ENCODE measurements at places on chromosomes 1 and 21.

- DNase-seq: no peak
These were observed 61.0 kb downstream of the TOR3A start for GRCh38 chr1:179142889-179143299.

GRCh38 chr1:207649865-207650580, 5.1 kb downstream of the CR1L start:
- no peak for DNase-seq

DNA sequence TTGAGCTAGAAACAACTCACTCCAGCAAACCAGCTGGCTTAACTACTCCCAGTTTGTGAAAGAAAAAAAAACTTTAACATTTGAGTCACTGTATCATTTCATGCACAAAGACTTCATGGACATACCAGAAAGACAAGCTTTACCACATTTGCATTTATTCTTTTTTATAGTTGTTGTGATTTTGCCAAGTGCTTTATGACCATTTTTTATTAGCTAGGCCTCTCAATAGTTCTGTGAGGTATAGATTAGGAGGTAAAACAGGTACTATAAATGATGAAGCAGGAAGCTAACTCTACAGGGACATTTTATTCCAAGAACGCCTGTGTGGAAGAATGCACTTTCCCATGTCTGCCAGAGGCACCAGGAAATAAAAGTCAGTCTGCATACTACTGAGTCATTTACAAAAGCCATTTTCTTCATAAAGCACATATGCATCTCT, 8.2 kb upstream of the DENND1B start:
- DNase-seq: no peak

GRCh38 chr1:243572940-243573339, 277.1 kb downstream of the AKT3 start:
- DNase-seq: no peak

- no peak for DNase-seq
These were observed 844.1 kb downstream of the LTN1 start for GRCh38 chr21:28148400-28149064.

DNA sequence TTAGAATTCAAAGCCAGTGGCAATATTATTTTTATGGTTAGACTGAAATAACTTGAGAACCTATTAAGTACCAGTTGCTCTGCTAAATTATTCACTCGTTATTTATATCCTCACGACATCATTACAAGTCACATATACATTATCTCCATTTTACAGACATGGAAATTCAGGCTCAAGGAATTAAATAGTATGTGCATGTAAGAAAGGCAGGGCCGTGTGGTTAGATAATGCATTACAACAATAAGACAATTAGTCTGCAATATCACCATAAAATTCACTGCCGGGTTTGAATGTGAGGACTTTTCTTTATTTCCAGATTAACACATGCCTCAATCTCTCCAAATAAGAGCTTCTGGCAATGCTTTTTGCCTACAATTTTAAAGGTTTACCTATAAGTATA, 523.4 kb downstream of the PTBP2 start:
- DNase-seq: no peak

- DNase-seq: no peak
These were observed 23.8 kb upstream of the LDLRAP1 start for GRCh38 chr1:25519624-25520023.

DNA sequence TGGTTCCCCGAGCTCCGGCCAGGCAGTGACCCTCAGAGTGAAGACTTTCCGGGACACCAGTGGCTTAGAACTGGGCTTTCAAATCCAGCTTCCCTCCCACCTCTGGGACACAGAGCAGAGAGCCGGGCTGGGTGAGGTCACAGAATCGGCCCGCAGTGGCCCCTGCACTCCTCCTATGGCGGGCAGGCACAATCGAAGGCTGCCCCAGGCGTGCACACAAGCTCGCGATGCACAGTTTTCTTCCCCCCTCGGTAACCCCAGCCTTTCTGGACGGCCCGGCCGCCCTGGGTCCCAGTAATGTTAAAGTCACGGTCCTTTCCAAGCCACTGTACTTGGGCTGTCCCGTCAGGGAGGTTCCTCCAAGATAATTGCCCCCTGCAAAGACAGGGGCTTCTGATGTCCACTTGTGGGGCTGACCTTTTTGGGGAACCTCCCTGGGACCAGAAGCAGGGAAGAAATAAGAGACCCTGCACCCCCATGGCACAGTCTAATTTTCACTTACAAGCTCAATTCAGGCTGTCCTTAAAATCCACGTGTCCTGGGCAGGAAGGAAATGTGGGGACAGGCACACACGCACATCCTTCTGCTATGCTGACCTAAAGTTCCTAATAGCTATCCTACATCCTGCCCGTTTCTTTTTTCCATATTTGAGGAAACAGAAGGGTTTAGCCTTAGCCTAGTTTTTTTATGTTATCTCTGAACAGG, 13.7 kb downstream of the TFF3 start:
- no peak for DNase-seq

DNA sequence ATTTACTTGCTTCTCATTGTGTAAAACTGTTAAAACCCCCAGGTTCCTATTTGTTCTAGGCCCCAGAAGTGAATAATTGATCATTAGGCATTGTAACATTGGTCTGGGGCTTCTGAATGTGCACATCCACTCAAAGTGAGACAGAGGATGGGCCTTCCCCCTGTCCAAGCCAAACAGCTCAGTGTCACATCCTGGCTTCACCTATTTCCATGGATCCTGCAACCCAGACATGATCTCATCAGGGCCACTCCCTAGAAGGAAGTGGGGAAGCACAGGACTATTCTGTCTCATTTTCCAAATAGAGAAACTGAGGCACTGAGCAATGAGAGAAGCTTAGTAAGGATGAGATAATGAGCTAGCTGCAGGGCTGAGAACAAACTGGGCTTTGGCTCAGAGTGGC, 47.4 kb upstream of the TSPAN2 start:
- no peak for DNase-seq

GRCh38 chr1:210440081-210440480, 111.4 kb downstream of the HHAT start:
- DNase-seq: no peak

- no peak for DNase-seq
These were observed 116.2 kb downstream of the PLXNA2 start for GRCh38 chr1:208127792-208128529.

- DNase-seq: no peak
These were observed 116.5 kb downstream of the SMYD2 start for GRCh38 chr1:214397497-214397896.

Data from stimulated activated naive CD8-positive, alpha-beta T cell treated with anti-CD3 and anti-CD28 coated beads, Interleukin-15, Interleukin-2, amounts not matched to agents 100 U/mL and 50 U/mL, for 24 hours (primary cell).